ENCODE measurements at places on chromosomes 2 and 18. TPM values are rescaled to one million over a fixed set of nuclear protein-coding genes. Genes with fewer than 3 reads are reported as not detected.

DNA sequence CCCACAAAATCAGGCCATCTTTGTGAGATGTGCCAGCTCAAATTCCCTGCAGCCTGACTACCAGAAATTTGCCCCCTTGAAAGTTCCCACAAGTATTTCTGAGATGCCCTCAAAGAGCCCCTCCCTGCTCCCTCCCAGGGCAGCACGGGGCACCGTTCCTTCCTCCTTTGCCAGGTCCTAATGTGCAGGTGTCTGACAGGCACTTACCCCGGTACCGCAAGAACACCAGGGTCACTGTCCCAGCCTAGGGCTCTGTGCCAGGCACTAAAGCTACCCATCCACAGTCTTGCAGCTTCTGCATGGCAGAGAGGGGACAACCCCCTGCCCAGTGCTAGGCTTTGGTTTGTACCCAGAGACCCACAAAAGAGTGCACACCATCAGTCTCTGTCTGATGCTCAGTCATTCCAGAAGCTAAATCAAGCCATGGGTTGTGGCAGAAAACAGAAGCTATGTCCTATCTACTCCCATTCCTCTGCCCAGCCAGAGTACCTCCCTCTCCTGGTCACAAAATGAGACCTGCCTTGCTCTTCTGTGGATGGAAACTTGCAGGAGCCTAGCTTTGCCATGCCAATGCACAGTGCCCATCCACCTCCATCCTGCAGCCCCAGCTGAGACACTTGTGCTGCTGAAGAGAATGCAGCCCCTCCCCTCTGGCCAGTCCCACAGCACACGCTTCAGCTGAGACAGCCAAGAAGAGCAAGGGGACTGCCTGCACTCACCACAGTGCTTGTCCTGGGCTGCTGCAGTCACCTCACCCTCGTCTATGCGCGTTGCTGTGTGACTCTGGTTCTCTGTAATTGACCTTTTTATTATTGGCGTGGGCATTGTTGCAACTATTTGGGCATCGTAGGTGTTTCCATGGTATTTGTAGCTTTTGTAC, 48.7 kb downstream of the INPP5D start:
- no peaks in the 10 kb centered on the region for H3K4me1 ChIP-seq
- DNase-seq, result no peak
- H3K27ac ChIP-seq, result no peak overlapping the region
- no peaks in the 10 kb centered on the region for H3K27me3 ChIP-seq
- no peaks in the 10 kb centered on the region for H3K36me3 ChIP-seq

GRCh38 chr2:65136253-65136652, 6.3 kb upstream of the RAB1A start:
- no peak overlapping the region for H3K27ac ChIP-seq
- H3K4me1 ChIP-seq, result no peaks in the 10 kb centered on the region
- H3K36me3 ChIP-seq, result no peaks in the 10 kb centered on the region
- H3K4me3 ChIP-seq, result no peak overlapping the region
- no peak for DNase-seq

DPYSL5 gene
- not detected for total RNA-seq

- H3K4me1 ChIP-seq, result no peaks in the 10 kb centered on the region
- H3K4me3 ChIP-seq, result no peak overlapping the region
- H3K27me3 ChIP-seq, result no peaks in the 10 kb centered on the region
Measured at GRCh38 chr2:48452108-48452507, 77.8 kb upstream of the STON1 start.

- no peaks in the 10 kb centered on the region for H3K27me3 ChIP-seq
- no peak overlapping the region for H3K4me3 ChIP-seq
- H3K4me1 ChIP-seq, result no peaks in the 10 kb centered on the region
- peak overlapping the region; percentile 31 for H3K27ac ChIP-seq
Measured at GRCh38 chr2:46350029-46350689, 53.0 kb downstream of the EPAS1 start.

GRCh38 chr2:151619337-151619989, 114.8 kb downstream of the NEB start:
- no peak for DNase-seq
- H3K4me3 ChIP-seq, result no peak overlapping the region
- no peaks in the 10 kb centered on the region for H3K4me1 ChIP-seq
- H3K27me3 ChIP-seq, result no peaks in the 10 kb centered on the region
- H3K36me3 ChIP-seq, result no peaks in the 10 kb centered on the region

COLEC11 gene
- not detected for total RNA-seq

LYPD1 gene
- total RNA-seq, result not detected

- no peak overlapping the region for H3K4me3 ChIP-seq
- DNase-seq, result no peak
- no peaks in the 10 kb centered on the region for H3K36me3 ChIP-seq
- H3K27me3 ChIP-seq, result no peaks in the 10 kb centered on the region
- no peaks in the 10 kb centered on the region for H3K4me1 ChIP-seq
Measured at GRCh38 chr2:173136599-173136998, 61.0 kb downstream of the MAP3K20 start.

Measured in uterus (tissue), 4 donors.